ENCODE measurements at places on chromosomes 2 and 18.

- no peak for DNase-seq
These were observed 31.7 kb upstream of the EIF2AK3 start for GRCh38 chr2:88658881-88659537.

GRCh38 chr18:49537232-49537896 is 24.5 kb upstream of the LIPG start:
- DNase-seq, result no peak

DNA sequence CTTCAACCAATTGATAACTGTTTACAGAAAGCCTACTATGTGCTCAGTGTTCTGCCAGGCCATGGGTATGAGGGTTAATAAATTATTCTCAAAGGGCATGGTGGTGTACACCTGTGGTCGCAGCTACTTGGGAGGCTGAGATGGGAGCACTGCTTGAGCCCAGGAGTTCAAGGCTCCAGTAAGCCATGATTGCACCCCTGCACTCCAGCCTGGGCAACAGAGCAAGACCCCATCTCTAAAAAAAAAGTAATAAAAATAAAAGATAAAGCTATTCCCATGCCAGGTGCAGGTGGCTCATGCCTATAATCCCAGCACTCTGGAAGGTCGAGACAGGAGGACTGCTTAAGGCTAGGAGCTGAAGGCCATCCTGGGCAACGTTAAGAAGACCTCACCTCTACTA is 8.0 kb downstream of the SPRED2 start:
- no peak for DNase-seq

DNA sequence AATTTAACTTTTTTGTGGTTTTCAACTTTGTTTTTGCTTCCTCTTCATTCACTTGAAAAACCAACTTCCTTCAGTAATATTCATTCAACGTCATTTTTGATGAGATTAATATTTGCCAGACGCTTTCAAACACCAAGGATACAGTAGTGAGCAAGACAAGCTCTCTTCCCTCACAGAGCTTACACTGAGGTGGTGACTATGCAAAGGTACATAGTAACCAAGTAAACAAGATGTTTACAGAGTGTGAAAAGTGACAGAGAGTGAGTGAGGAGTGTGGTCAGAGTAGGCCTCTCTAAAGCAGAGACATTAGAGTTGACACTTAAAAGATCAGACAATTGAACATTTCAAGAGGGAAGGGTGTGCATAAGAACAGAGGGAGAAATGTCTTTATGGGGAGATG is 155.5 kb downstream of the TMEM247 start:
- no peak for DNase-seq

DNA sequence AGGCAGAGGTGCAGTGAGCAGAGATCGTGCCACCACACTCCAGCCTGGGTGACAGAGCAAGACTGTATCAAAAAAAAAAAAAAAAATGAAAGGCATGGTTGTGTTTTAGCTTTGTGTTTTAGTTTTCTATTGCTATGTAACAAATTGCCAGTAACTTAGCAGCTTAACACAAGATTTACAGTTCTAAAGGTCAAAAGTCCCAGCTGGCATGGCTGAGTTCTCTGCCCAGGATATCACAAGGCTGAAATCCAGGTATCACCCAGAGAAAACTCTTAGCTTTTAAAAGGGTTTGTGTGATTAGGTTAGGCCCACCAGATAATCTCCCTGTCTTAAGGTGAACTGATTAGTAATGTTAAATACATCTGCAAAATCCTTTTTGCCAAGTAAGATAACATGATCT is 107.7 kb upstream of the YPEL5 start:
- DNase-seq, result no peak

- DNase-seq, result no peak
These were observed 1.4 kb downstream of the ARL4C start for GRCh38 chr2:234495251-234496054.

- DNase-seq, result no peak
These were observed at the start of gene CNGA3 for GRCh38 chr2:98346311-98347236. Gene CNGA3, plus strand, starts transcription at chr2:98346456. Its CDS starts 23,520 bp downstream, at chr2:98369976.

DNA sequence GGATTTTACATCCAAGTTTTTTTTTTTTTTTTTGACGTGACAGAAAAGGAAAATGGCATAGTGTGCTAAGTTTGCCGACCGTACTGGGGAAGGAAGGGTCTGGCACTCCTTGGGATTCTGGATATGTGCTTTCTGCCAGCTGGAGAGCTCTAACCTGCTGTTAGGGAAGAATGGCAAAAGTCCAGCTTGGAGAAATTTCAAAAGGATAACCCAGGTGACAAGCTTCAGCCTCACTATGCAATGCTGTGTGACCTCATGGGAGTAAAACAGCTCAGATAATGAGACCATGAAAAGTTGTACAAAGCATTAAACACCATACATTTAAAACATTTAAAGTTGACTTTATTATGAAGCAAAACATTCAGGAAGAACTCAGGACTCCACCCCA is 10.3 kb upstream of the GPR45 start:
- DNase-seq, result no peak

- no peak for DNase-seq
These were observed 92.3 kb downstream of the STK39 start for GRCh38 chr2:168155046-168155445.

- no peak for DNase-seq
These were observed 103.4 kb downstream of the AGPS start for GRCh38 chr2:177495945-177496344.

DNA sequence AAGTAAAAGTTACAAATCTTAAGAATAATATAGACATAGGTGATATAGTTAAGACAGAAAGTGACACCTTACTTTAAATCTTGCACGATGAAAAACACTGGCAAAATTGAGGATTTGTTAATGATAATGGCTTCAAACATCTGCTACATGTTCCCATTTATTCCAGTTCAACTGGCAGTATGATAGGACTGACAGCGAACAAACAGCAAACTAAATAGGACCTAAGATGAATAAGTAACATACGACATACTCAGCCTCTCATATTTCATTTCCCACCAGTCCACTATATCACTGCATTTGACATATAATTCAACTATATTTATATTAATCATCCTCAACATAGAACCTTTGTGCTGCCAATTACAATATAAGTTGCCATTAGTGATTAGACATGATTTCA is 36.3 kb downstream of the ACVR1C start:
- no peak for DNase-seq

- DNase-seq, result no peak
These were observed 5.1 kb upstream of the CALCRL start for GRCh38 chr2:187453078-187453641.

DNA sequence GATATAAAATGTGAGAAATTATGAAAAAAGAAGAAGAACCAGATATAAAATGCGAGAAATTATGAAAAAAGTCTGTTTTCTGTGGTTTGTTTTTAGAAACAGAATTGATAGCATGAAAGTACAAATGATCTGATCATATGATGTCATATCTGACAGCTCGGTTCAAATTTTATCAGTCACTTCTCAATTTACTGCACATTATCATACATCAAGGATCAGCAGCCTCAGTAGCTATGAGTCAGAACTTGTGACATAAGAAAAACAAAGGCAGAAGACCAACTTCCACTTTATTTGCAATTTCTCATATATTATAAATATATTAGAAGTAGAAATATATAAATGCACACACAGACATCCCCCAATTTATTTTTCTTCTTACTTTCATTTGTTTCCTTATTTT is 634.0 kb downstream of the LRP1B start:
- DNase-seq, result no peak

- no peak for DNase-seq
These were observed 45.4 kb downstream of the SPRED2 start for GRCh38 chr2:65386989-65387388.

GRCh38 chr2:239461291-239462190 is 60.7 kb upstream of the HDAC4 start:
- DNase-seq, result no peak

- no peak for DNase-seq
These were observed 2048.0 kb downstream of the SUCLG1 start for GRCh38 chr2:82411071-82411470.

DNA sequence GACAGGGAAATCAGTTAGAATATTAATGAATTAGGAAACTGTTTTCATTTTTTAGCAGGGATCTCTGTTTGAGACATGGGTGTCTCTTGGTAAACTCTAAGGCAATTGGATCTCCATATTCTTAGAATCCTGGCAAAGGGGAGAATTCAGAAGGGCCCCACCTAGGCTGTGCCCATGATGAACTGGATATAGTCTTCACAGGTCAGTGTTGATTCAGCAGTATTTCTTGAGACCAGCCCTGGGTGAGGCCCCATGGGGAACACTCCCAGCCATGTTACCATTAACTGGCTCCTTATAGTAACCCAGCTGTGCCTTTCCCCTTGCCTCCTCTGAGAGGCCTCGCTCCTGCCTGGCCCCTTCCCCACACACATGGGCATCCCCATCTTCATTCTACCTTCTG is 76.7 kb downstream of the TCF7L1 start:
- DNase-seq, result no peak

GRCh38 chr2:240648155-240648649 is 22.9 kb downstream of the GPR35 start:
- DNase-seq, result no peak

DNA sequence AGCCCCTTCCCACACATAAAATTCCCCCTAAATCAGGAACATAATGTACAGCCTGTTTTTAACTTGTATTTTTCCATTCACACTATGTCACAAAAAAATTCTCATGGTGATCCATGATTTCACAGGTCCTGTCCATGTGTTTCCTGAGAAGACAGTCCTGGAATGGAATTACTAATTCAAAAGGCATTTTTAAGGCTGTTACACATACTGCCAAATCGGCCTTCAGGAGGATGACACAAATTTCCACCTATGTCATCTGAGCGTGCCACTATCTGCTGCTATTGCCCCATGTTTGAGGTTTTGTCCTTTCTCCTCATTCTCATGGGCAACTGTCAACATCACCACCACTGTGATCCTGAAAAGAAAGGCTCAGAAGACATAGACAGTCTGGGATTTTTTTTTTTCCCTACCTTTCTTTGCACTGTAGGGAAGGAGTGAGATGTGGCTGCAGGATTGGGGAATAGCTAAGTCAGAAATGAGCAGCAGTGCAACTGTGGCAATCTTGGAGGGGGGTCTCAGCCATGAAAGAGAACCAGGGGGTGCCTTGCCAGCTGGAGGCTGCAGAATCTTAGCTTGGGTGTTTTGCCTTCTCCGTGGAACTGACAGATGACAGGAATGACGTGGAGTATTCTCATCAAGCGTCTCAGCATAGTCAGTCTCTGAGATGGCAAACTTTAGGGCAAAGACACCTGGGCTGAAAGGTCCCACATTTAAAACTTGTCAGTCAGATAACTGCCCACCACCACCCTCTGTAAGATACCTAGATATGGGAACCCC is 73.4 kb downstream of the MARCHF4 start:
- no peak for DNase-seq

DNA sequence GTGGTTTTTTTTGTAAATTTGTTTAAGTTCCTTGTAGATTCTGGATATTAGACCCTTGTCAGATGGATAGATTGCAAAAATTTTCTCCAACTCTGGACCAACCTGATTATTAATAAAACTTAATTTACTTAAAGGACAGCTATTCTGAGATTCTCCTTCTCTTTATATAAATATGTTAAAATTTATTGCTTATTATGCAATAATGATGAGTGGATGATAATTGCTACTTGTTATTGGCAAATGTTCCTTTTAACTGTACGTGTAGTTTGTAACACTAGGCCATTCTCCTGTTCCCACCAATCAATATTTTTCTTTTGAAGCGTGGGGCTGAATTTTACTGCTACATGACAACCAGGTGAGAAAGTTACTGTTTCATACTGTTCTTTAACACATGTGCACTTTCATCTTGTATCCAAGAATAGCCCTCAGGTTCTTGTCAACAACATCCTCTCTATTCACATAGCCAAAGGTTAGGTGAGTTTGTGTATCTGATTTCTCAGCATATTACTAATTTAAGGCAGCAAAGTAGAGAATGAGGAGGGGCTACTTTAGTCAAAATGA is 16.6 kb upstream of the STK17B start:
- no peak for DNase-seq

DNA sequence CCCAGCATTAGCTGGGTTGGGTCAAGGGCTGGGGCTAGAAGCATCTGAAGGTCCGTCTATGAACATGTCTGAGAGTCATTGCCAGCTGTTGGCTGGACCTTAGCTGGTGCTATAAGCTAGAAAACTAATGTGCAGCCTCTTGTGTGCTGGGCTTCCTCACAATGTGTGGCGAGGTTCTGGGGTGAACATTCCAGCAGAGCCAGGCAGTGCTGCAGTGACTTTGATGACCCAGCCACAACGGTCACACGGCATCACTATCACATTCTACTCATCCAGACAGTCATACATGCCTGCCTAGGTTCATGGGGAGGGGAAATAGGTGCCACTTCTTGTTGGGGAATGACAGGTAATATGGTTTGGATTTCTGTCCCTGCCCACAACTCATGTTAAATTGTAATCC is 260.5 kb downstream of the CYP26B1 start:
- no peak for DNase-seq

DNA sequence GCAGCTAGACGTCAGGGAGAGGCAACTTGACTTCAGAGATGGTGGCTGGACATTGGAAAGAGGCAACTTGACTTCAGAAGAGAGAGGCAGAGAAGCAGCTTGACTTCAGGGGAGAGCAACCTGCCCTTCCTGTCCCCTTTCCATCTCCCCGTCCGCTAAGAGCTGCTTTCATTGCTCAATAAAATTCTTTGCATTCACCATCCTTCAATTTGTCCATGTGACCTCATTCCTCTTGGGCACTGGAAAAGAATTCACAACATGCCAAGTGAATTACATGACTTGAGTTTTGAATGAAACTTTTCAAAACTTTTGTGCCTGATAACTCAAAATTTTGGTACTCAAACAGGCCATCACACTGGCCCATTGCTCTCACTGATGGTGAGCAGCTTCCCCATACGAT is 158.9 kb downstream of the DPP4 start:
- no peak for DNase-seq

DNA sequence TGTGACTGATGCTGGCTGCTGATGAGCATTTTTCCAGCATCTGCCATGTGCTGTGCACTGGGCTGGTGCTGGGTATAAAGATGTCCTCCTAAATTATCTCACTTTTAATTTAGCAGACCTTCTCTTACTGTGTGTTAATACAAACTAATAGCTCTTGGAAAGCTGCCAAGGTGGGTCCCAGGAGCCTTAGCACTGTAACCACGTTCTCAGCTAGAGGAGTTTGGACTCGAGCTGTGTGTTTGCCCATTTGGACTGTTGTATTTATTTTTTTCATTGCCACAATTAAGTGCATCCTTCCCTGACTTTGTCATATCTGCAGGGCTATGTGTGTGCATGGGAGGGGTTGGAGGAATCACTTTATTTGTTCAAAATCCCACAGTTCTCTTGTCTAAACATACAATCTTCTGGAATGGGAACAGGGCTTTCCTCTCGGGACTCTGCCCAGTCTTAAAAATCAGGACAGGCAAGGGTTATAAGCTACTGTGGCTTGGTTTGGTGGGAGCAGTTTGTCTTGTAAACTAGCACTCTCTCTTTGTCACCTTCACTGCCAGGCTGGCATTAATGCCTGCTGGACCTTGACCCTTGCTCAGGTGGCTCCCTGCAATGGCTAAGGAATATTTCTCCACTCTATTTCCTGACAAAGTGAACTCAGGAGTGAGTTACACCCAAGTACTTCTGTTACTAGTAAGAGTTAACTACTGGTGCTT is 129.7 kb upstream of the MGAT5 start:
- DNase-seq, result no peak

Measured in activated CD4-positive, alpha-beta T cell treated with anti-CD3 and anti-CD28 coated beads, Interleukin-2, Interleukin-4, amounts not matched to agents 100 ng/mL and 50 ng/mL, durations not matched to agents 16 hours and 8 hours (primary cell).